A172 (cell line): ENCODE measurements at places on chromosomes 3 and 15. TPM values are rescaled to one million over a fixed set of nuclear protein-coding genes. Genes with fewer than 3 reads are reported as not detected.

SAXO2 gene
- 1.1 and 2.5 TPM in 2 replicates for total RNA-seq

GRCh38 chr3:101128001-101128400, 134.8 kb upstream of the ABI3BP start:
- no peak for DNase-seq

GALNT15 gene
- not detected in 2 replicates for total RNA-seq

GRCh38 chr3:8069471-8069870, 432.2 kb upstream of the LMCD1 start:
- no peak for DNase-seq

DOCK3 gene
- 1.4 TPM in 2 replicates for total RNA-seq

GRCh38 chr3:14649466-14649865, 2.1 kb upstream of the CCDC174 start:
- no peak for DNase-seq
